HEK293T (cell line): ENCODE measurements at places on chromosomes 5 and 9.

DNA sequence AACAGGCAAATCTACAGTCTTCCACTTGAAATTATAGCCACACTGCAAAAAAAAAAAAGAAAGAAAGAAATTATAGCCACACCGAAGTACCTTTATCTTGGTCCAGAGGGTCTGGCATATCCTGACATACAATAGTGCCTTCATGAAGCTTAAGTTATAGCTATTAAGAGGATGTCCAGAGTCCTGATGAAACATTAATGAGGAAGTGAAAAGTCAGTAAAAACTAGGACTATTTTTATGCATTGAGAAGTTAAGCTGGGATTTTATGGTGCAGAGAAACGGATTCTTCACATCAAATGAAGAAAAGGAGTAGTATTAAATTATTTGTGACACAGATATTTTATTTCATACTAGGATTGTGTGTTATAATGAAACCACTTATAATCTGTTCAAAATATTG, 123.9 kb downstream of the SV2C start:
- DNase-seq, result no peak

DNA sequence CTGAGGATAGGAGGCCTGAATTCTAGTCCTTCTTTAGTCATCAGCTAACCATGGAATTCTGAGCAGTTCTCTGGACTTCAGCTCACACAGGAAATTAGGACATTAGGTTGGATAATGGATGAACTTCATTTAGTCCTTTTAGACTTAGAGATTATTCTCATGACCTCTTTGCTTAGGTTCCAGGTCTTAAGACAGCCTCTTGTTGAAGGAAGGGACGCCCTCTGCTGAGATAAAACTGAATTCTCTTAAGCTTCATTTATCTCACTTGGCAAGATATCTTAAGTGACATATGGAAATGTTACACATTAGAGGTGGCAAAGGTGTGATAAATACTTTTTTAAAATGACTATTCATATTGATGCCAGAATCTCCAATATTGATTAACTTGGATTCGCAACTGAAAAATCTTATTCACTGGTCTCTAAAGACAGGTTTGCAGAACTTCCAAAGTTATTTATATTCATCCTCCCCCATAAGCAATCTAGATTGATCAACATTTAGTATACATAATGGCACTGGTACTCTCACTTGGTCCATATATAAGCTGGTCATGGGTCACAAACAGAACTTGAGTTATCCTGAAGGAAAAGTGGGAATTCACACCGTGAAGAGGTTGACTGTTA, 16.9 kb upstream of the ZNF366 start:
- peak; percentile 12 for DNase-seq

- DNase-seq, result no peak
These were observed 56.1 kb upstream of the IFNK start for GRCh38 chr9:27468000-27468399.

- no peak for DNase-seq
These were observed 81.4 kb upstream of the ZNF618 start for GRCh38 chr9:113794721-113795120.

DNA sequence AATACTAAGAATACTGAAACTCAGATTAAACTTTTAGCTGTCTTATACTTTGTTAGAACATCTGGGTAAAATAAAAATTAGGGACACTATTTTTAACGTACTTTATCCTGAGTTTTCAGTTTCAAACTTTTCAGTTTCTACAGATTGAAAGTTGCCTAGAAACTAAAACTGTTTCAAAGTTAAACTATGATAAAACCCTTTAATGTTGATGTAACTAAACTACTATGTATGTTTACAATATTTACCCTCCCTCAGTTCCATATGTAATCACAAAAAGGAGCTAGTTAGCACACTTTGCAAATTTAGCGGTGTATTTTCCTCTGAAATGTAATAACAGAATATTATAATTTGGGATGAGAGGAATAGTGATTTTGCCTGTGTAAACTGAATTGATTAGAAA, 105.9 kb downstream of the MTREX start:
- DNase-seq, result no peak

- peak; percentile 85 for DNase-seq
These were observed at the start of gene NRG2 for GRCh38 chr5:140042643-140043507. Gene NRG2, minus strand, starts transcription at chr5:140043299.

DNA sequence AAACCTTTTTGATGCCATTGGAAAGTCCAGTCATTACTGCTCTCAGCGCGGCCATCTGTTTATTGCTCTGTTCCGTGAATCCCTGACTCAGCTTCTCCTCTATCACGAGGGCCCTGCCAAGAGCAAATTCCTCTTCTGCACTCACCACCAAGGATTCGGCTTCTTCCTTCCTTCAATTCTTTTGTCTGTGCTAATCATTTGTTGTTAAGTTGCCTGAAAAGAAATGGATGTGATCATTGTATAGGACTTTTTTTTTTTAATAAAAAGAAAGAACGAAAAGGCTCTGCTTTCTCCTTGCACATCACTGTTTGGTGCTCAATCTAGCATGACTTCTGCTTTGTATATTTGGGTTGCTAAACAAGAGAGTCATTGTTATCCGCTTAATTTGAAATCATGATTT, 128.7 kb upstream of the PIK3R1 start:
- no peak for DNase-seq

DNA sequence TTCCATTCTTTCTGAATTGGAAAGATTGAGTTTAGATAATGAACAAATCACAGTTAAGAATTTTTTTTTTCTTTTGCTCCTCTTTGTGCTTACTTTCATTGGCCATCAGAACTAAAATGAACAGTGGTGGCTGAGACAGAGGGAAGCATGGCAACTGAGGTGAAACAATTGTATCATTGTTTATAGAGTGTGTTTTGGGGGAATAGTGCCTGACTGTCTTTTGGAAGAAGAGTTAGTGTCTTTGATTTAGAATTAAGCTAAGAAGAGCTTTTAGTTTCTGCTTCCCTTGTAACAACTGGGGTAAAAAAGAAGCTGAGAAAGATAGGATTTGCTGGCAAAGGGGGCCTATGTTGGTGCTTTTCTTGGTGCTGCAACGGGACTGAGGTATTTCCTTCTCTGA, 24.0 kb downstream of the HSD17B4 start:
- no peak for DNase-seq

DNA sequence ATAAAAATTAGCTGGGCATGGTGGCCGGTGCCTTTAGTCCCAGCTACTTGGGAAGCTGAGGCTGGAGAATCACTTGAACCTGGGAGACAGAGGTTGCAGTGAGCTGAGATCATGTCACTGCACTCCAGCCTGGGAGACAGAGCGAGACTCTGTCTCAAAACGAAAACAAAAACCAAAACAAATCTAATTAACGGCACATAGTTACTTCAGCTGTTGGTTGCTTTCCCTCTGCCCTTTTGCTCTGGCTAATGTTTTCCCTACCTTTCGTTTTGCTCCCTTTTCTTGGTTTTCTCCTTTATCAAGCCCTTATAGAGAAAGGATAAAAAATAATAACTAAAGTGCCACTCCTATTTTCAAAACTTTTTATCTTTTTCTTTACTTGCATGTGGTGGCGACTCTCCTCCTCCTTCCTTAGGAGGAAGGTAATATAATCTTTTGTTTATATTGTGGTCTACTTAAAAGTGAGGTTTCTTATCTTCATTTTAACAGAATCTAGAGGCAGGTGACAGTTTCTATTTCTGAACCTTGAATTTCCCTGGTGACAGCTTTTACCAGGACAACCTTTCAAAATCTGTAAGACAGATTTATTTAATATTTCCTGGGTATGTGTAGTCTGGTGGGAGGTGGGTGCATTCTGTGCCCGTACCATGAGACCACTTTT, 125.4 kb downstream of the ARHGEF28 start:
- no peak for DNase-seq

GRCh38 chr5:14512574-14512973, 69.0 kb upstream of the OTULINL start:
- DNase-seq, result no peak

- DNase-seq, result no peak
These were observed 20.8 kb downstream of the ZNF366 start for GRCh38 chr5:72486371-72486770.

DNA sequence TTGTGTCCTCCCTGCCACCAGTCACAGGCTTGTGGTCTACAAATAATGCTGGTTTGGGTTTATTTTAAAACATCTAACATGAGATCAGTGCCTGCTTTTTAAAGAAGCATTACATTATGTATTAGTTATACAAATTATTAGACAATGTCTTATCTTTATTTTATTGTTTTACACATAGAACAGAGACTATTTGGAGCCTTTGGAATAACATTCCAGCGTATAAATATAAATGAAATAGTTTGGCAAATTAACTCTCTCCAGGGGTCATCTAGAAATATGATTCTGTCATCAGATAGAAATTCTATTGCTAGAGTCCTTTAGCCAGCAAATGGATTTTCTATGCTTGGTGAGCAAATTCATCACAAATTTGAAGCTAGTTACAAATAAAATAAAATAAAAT, 22.4 kb downstream of the MAP1B start:
- DNase-seq, result no peak

DNA sequence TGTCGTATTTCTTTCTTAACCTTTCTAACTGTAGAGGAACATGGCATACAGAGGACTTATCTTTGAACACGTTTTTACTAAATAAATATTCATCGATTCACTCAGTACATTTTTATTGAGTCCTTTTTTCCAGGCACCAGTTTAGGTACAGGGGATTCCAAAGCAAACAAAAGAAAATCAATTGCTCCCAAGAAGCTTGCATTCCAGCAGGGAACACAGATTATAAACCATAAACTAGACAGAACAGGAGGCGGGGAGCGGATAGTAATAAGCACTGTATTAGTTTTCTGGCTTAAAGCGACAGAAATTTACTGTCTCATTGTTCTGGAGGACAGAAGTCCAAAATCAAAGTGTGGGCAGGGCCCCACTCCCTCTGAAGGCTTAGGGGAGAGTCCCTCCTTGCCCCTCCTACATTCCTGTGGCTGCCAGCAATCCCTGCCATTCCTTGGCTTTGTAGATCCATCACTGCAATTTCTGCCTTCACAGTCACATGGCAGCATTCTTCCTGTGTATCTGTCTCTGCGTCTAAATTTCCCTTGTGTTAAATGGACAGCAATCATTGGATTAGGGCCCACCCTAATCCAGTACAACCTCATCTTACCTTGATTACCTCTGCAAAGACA, 115.5 kb downstream of the COL23A1 start:
- no peak for DNase-seq

- DNase-seq, result no peak
These were observed 117.4 kb downstream of the GCNT1 start for GRCh38 chr9:76576344-76576743.

DNA sequence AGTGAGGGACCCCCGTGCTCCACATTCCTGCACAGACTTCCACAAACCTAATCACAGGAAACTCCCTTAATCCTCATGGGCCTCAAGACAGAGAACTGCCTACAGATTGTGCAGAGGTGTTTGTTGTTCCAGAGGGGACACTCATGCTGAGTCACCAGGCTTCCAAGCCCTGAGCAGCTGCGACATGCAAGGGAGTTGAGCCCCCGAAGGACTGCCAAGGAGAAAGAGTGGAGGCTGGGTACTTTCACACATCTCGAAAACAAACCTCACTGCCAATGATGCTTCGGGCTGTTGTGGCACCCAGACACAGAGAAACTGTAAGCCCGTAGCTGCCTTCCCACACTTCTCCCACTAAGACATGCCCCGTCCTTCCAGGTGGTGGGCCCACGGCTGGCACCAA, 480.8 kb downstream of the CDH12 start:
- no peak for DNase-seq

DNA sequence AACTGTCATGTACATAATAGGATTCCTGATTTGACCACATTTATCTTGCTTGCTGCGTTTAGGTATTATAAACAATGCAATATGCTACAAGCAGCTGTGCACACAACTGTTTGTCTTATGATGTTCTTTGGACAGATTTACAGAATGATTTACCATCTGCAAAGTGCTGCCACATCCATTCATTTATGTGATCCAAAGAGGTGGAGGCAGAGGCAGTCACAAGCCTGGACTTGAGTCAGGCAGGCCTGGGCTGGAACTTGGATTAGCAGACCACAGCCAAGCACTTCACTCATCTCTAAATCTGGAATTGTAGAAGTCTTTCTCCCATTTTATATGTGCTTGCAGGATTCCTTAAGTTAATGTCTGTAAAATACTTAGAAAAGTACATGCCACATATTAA, 149.0 kb downstream of the INSYN2B start:
- no peak for DNase-seq

DNA sequence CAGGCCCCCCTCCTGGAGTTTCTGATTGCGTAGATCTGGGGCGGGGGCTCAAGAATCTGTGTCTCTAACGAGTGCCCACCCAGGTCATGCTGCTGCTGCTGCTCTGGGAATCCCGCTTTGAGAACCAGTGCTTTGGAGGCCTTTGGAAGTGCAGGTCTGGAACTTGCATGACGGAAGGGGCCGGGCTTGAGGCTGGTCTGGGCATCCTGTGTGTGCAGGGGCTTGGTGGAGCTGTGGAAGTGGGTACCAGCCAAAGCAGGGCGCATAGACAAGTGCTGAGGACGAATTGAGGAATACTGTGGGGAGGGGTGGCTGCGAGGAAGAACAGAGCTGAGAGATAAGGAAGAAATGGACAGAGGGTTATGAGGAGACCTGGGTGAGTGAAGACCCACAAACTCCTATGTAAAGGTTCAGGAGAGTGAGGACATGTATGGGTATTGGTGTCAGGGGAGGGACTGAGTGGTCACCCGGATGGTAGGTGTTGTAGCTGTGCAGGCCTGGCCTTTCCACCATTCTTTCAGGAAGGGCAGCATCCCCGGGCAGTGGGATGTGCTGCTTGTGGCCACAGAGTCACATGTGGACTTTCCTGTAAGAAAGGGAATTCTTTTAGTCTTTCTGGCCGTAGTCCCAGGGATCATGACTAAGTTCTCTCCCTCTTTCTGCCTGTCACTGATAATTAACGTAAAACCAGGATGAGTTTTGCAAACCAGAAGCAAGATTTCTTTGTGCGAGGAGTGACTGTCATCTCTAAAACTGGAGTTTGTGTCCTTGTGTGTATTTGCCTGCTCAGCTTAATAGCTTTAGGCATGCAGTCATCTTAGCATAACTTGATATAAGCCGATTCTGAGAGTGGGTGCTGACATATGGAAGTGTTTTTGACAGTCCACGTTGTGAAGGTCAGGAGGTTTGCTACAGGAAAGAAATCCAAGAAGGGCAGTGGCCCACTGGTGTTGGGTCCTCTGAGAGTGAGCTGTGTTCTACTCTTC, 43.3 kb upstream of the TJP2 start:
- DNase-seq, result no peak

DNA sequence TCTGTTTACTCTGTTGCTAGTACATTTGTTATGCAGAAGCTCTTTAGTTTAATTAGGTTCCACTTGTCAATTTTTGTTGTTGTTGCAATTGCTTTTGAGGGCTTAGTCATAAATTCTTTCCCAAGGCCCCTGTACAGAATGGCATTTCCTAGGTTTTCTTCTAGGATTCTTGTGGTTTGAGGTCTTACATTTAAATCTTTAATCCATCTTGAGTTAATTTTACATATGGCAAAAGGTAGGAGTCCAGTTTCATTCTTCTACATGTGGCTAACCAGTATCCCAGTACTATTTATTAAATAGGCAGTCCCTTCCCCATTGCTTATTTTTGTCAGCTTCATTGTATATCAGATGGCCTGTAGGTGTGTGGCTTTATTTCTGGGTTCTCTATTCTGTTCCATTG, 792.4 kb downstream of the PTPRD start:
- DNase-seq, result no peak
